ENCODE measurements at places on chromosomes 12 and 14.

DNA sequence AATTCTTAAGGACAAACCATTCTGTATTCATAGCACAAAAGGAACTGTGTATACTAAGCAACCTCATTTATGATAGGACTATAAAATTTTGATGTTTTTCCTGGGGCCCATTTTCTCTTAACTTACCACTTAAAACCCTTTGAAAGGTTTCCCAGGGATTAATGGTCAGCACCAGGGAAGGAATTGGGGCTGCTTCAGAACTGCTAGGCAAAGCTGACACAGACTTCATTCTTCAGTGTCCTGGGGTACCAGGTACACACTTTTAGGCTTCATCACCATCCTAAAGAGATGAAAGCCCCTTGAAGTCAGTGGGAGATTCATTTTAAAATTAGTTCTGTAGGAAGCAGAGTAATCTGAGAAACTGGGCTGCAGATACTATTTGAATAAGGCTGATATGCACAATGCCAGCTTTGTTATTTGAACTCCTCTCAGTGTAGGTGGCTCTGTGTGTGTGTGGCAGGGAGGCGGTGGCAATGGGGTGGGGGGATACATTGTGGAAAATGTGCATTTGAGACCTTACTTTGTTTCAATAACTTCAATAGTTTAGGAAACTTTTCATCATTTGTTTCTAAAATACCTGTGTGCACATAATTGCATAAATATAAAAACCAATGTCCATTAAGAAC is 329.3 kb upstream of the DCN start:
- no peak for DNase-seq

GRCh38 chr12:76940671-76941445 is 62.0 kb upstream of the CSRP2 start:
- no peak for DNase-seq

- DNase-seq: no peak
These were observed 33.2 kb downstream of the NCKAP5L start for GRCh38 chr12:49794811-49795653.

DNA sequence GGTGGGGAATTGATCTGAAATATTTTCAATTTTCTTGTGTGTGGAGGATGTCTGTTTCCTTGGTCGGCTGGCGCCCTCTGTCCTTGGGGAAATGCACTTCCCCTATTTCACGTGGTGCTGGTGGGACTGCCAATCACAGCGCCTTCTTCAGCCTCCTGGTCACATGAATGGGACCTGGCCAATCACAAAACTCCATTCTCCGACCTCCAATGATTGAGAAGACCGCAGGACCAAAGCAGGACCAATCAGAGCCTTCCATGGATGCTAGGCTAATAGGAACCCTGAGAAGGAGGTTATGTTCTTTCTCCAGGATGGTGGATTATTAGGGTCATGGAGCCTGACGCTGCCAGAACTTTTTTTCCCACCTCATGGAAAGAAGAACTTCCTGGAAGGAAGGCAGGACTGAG is 188.7 kb downstream of the TTC8 start:
- no peak for DNase-seq

DNA sequence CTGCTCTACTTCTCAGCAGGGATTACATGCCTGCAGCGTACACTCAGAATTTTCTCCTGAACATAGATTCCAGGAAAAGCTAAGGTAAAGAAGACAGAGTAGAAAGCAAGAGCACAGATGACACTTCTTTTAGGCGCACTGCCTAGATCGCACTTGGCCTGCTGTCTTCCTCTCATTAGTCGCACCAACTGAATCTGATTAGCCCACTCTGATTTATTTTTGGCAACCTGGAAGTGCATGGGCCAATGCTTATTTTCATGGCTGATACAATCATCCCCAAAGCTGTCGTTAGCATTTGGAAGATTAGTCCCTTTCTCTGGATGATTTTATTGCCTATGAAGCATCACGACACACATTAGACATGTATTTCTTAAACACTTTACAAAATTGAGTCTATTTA is 152.5 kb downstream of the PTPRO start:
- no peak for DNase-seq

GRCh38 chr12:98456576-98457573 is 58.5 kb upstream of the TMPO start:
- DNase-seq: no peak

DNA sequence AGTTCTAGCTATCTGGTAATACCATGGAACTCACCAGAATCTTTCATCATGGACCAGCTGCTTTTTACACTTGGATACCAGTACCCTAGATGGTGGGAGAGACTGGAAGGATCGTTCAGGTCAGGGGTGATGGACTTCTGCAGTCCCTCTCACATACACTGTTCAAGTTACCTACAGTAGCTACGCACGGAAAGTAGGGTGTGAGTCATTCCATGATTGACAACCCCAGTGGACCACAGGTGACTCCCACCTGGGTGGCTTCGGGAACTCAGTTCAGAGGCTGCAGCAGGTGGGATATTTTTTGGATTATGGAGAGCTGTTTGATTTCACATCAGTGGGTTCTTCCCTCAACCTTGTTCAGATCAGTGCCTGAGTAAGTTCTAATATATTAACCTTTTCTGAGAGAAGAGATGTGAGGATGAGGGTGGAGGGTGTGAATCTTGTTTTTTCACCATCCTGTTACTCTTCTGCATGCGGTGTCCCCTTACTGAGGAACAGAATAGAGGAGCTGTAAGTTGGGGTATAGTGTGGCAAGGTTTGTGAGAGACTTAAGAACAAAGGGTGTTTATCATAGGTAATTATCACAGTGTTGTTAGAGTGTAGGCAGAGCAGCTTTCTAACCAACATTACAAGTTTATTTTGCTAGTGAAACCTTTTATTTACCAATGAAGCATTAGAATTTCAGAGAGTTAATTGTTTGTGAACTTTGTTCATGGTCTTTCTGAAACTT is 39.6 kb downstream of the PRKCH start:
- no peak for DNase-seq

- DNase-seq: no peak
These were observed 237.0 kb upstream of the SSTR1 start for GRCh38 chr14:37970696-37971095.

GRCh38 chr12:7090222-7090998 is 1.8 kb downstream of the C1R start:
- no peak for DNase-seq

- DNase-seq: no peak
These were observed 462.9 kb upstream of the PRICKLE1 start for GRCh38 chr12:43052441-43052840.

DNA sequence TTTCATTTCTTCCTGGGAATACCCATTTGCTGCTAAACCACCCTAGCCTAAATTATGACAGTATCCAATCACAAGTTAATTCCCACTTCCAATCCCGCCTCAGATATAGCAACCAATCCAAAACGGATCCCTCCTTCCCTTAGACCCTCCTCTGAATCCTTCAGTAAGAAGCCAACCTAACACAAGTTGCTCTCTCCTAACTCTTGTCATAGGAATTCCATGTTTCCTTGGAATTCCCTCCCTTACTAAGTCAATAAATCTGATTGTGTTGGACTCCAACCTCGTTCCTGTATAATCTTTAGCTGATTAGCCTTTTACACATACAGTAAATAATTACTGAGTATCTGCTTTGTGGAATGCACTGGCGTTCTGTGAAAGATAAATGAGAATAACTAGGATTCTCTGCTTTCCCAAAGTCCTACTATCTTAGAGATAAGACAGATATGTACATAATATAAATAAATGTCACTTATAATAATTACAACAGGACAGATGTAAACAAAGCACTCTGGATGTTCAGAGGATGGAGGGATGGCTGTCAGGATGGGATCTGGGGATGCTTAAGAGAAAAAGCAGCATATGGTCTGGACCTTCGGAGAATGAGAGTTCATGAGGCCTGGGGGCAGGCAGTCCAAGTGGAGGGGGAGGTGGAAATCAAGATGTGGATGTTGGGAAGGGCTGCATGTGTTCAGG is 185.8 kb upstream of the SOX5 start:
- DNase-seq: no peak

DNA sequence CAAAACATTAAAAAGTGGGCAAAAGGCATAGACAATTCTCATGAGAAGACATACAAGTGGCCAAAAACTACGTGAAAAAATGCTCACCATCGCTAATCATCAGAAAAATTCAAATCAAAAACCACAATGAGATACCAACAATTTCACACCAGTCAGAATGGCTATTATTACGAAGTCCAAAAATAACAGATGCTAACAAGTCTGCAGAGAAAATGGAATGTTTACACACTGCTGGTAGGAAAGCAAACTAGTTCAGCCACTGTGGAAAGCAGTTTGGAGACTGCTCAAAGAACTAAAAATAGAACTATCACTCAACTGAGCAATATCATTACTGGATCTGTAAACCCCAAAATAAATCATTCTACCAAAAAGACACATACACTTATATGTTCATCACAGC is 76.2 kb downstream of the PRKD1 start:
- no peak for DNase-seq

DNA sequence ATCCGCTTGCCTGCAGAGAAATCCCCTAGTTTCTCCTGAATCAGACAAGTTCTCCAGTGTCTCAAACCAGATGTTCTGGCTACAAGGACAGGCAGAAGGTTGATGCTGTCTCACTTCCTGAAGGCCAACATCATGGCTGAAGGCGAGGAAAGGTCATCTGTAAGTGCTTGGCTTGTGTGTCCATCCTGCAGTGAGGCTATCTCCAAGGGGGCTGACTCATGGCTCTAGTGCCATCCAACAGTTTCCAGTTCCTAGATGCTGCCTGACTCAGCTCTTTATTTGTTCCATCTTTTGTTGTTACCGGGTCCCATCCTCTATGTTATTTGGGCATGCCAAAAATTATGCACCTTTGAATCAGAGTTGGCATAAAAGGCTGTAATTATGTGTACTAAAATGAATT is 232.1 kb upstream of the TBX3 start:
- no peak for DNase-seq

GRCh38 chr12:14618983-14619382 is 51.3 kb upstream of the PLBD1 start:
- no peak for DNase-seq

DNA sequence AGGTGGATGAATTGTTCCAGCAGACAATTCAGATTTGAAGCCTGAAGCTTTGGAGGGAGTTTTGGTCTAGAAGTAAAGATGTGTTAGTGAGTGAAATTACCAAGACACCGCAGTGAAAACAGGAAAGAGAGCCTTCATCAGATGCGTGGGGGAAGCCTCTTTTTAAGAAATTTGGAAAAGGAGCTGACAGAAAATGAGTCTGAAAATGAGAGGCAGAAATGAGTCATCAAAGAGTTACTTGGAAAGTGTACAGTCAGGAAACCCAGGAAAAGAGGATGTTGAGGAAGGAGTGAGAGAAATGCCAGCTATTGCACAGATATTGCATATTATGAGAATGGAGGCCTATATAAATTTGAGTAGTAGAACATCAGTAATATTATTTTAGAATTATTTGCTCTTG is 520.7 kb downstream of the NRXN3 start:
- DNase-seq: no peak

DNA sequence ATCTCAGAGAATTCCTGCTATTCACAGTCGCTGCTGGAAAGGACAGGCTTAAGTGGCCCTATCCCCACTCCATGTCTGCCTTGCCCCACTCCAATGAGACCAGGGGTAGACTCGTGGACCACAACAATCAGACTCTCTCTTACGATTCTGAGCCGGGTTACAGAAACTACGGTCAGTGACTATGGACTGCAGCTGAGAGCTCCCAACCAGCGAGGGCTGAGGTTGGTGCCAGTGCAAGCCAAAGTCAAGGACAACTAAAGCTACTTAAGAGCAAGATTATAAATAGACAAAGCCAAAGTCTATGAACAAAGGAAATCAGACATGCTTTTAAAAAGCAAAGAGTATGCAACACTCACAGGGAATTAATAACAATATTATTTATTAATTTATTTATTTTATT is 18.3 kb upstream of the AMIGO2 start:
- DNase-seq: no peak

DNA sequence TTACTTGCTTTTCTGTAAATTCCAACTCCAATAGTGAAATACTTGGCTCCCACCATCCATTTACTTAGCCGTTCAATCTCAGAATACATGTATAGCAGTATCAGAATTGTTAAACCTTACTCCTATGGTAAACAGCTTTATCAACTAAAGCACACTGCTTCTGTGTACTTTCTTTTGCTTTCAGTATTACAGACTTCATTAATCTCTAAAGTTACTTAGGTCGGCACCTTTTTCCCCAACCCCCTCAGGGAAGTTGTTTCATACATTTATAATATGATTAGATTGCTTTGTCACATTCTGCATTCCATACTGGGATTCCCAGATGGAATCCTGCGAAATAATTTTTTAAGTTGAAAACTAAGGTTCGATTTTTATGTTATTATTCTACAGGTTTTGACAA is 12.5 kb downstream of the AVPR1A start:
- DNase-seq: no peak

DNA sequence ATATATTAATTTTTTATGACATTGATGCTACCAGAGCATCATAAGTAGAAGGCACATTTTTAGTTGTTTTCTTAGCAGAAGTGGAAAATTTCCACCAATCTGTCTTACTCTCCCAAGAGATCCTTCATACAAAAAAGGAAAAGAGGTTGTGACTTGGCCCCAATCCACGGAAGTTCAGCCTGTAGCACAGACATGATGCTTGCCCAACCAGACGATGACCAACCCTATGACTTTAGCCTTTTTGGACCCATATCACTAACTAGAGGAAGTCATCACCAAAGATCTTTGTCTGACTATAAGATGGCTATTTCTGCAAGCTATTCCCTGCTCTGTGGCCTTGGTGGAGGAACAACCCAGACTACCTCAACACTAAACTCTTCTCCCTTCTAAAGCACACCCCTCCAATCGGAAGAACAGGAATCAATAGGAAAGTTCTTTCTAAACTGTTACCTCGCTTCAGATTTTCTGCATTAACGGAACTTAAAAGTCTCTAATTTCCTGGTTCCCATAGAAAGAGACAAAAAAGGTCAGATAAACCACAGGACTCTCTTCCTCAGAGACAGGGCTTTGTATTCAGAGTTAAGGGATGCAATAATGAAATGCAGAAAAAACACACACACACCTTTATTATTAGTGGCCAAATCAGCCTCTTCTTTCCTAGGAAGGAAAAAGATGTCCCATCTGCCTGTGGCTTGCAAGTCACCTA is 4.1 kb upstream of the RHOJ start:
- no peak for DNase-seq

DNA sequence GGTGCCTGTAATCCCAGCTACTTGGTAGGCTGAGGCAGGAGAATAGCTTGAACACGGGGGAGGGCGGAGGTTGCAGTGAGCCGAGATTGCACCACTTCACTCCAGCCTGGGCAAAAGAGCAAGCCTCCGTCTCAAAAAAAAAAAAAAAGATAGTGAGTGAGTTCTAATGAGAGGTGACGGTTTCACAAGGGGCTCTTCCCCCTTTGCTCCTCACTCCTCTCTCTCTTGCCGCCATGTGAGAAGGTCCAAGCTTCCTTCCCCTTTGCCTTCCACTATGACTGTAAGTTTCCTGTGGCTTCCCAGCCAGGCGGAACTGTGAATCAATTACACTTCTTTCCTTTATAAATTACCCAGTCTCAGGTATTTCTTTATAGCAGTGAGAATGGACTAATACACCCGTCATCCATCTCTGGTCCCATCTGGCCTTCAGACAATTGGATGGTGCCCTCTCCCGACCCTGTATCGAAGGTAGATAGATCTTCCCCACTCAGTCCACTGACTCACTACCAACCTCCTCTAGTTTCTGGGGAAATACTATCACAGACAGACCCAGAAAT is 27.0 kb upstream of the RCOR1 start:
- no peak for DNase-seq
